ENCODE measurements at places on chromosomes 7 and 10.

- DNase-seq: no peak
Observed at GRCh38 chr10:34179280-34179679, 635.8 kb downstream of the PARD3 start.

- no peak for DNase-seq
Observed at GRCh38 chr7:73988197-73988596, 39.8 kb upstream of the ELN start.

DNA sequence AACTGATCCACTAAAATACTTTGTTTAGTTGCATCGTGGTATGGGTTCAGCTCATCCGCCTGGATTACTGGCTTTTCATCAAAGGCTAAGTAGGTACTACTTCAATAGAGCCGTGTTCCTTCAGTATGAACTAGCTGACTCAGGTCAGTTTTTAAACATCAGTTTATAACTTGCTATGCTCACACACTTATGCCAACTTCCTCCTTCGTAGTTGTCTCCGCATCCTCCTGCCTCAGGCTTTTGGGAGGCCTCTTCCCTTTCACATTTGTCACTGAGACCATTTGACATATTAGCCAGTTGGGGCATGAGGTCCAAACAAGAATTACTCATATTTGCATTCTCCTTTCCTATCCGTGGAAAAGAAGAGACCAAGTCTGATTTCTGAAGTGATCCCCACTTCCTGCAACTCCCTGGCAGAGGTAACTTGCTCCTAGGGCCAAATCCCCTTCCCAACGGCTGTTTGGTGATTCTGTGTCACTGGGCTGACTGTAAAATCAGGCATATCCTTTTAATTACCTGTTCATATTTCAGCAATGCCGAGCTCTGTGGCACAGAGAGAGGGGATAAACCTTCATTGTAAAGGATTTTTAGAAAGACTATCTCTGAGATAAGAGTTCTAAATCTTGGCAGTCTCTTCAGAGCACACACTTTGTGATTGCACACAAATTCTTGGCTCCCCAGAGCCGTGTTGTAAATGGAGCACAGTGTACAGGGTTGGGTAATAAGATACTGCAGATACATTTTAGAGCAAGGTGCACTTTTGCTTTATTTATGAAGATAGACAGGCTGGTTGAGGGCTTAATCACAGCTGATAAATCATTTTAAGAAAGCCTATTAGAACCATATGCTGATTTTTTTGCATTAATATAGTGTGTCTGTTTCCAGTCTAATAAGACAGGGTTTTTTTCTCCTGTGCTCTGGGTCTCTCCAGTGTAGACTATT is 108.0 kb downstream of the CREB5 start:
- no peak for DNase-seq

GRCh38 chr7:93327006-93327633 is 95.0 kb downstream of the VPS50 start:
- DNase-seq: no peak

- no peak for DNase-seq
Observed at GRCh38 chr7:38054199-38054598, 123.8 kb upstream of the STARD3NL start.

GRCh38 chr7:12244129-12244528 is 33.0 kb downstream of the TMEM106B start:
- DNase-seq: no peak
